ENCODE measurements at places on chromosomes 7 and 10.
A peak's percentile ranks its signal among the peaks of the same experiment; 100 is the strongest.

- no peak for DNase-seq
Measured at GRCh38 chr10:52284416-52285013, 29.6 kb upstream of the DKK1 start.

DNA sequence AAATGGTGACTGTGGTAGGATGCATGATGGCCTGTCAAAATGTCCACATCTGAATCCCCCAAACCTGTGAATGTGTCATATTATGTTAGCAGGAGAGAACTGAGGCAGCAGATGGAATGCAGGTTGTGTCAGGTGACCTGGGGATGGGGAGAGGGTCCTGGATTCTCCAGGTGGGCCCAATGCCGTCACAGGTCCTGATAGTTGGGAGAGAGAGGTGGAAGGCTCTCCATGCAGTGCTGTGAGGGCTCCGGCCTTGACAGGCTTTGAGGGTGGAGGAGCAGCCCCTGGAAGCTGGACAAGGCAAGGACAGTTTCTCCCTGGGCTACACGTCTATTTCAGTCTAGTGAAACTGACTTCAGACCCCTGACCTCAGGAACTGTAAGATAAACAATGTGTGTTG, 330.9 kb upstream of the ZNF32 start:
- no peak for DNase-seq

- no peak for DNase-seq
Measured at GRCh38 chr10:32376771-32377170, 29.8 kb upstream of the EPC1 start.

- no peak for DNase-seq
Measured at GRCh38 chr10:75425291-75426079, 5.9 kb upstream of the LRMDA start.

DNA sequence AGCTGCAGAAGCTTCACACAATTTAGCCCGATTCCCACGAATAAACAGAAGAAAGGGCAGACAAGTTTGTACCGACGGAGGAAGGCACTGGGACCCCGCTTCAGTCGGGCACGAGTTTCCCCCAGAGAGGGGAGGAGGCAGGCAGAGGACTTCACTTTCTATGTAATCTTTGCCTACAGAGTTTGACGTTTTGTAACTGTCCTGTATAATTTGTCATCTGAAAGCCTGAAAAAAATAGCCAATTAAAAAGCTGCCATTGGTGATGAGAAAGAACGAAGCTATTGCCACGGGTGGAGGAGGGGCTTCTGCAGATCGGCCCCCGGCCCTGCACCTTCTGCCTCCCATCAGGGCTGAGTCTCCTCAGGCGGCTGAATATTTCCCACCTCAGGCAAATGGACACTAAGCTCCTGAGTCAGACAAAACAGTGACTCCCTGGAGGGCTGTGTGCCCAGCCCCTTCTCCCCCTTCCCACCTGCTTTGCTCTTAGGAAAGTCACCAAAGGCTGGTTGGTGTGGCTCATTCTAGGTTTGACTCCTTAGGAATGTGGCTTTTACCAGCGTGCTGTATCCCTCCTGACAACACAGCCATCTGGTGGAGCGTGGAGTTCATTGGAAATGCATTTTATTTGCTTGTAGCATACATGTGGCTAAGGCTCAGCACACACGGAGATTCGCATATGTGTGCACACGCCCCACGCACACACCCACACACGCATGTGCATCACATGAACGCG, 117.4 kb downstream of the VIPR2 start:
- DNase-seq, result no peak

DNA sequence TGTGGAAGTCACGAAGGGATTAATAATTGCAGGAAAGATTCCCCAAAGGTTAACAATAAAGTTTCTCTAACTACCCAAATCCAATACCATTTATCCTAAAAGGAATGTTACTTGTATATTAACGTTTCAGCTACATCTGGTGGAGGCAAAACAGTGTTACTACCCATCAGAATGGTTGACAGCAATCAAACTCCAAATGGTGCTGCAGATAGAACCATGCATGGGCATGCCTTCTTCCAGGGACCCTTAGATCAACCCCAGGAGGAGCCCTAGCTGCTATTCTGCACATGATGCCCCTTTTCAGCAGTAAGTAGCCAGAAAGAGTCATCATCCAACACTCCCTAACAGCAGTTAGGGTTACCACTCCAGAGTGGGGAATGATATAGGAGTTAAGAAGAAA, 336.3 kb downstream of the GRID1 start:
- no peak for DNase-seq

DNA sequence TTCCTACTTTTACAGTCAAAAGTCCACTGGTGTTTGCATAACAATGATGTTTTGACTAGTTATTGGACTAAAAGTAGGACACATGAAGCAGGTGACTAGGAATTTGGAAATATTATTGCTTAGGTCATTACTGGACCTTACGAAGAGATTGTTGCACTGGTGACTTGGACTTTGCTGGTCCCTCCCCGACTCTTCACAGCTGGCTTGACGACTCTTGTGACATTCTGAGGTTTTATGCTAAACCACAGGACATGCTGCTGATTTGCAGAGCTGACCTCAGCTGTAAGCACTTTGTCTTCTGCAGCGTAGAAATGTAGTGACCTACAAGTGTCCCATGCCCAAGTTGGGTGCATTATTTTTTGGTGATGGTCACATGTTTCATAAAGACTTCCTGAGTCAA, 21.9 kb downstream of the PCBD1 start:
- DNase-seq, result no peak

DNA sequence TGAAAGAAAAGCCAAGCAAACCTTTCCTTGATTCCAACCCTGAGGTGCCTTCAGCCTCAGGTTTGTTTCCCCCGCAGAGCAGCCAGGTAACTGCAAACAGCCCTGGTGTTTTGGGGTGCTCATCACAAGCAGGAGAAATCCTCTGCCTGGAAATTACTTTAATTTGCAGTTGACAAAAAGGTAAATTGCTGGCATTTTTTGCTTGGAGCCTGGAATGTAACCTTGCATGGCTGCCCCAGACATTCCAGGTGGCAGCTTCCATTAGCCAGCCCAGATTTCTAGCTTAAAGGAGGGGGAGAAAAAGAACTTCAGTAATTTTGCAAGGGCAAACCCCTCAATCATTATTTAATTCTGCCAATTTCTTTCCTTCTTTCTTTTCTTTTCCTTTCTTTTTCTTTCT, 194.4 kb downstream of the MYOF start:
- no peak for DNase-seq

DNA sequence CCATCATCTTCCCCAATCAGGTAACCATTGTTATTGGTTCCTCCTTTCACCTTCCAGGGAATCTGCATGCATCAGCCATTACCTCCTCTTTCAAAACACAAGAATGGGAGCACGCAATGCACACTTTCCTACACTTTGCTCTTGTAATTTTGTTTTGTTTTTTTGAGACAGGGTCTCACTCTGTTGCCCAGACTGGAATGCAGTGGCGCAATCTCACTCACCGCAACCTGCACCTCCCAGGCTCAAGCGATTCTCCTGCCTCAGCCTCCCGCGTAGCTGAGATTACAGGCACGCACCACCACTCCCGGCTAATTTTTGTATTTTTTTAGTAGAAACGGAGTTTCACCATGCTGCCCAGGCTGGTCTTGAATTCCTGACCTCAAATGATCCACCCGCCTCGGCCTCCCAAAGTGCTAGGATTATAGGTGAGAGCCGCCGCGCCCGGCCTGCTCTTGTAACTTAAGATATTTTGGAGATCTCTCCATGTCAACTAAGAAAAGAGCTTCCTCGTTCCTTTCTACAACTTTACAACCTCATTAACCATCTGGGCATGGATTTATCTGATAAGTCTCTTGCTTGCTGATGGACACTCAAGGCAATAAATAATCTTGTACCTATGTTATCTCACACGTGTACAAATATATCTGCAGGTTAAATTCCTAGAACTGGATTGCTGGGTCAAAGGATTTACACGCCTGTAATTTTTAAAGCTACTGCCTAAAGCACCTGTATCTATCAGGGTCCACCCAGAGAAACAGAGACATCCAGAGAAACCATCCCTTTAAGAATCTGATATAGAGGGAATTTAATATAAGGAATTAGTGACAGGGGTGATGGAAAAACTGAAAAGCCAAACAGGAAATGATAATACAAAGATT, 4.2 kb downstream of the CYTH3 start:
- no peak for DNase-seq

- DNase-seq, result no peak
Measured at GRCh38 chr10:110859973-110860376, 11.8 kb upstream of the PDCD4 start.

GRCh38 chr7:45677311-45677900, 103.2 kb downstream of the ADCY1 start:
- no peak for DNase-seq

DNA sequence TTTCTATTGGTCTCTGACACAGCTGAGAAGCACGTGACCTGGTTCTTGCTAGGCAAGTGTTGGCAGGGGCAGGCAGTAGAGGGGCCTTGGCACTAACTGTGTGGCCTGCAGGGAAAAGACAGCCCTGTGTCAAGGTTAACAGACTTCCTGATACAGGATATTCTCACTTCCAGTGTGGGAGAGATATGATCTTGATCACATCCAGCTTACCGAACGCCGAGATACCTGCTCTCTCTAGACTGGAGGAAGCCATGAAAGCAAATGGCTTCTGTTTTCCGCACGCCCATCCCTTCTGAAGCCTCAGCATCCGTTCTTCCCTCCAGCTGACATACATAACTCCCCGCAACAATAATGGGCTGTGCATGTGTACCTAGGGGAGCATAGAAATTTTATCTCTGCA, 79.4 kb downstream of the VSTM4 start:
- DNase-seq, result no peak

DNA sequence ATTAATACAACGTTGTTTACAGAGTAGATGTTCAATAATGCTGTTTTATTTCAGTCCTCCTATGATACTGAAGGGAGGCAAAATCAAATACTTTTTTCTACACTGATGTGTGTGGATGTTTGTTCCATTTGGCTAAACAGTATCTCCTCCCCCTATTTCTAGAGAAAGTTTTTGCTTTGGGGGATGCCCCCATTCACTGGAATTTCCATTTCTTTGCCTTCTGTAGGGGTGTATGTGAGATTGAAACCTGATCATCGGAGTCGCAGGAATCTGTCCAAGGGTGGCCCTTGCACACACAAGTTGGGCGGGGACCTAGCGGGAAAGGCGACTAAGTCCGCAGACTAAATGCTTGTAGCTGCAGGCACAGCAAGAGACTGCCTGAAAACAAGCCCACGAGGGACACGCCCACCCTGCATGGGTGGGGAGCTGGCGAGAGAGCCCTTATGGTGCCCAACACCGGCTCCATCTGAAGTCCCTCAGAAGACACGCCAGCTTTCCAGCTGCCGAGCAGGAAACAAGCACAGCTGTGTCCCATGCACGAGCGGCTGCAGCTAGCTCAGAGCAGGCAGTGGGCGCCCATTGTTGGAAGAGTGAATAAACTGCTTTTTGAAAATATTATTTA, 58.0 kb downstream of the ESYT2 start:
- DNase-seq, result no peak

GRCh38 chr7:130793855-130794618, 60.0 kb upstream of the KLF14 start:
- DNase-seq, result no peak

DNA sequence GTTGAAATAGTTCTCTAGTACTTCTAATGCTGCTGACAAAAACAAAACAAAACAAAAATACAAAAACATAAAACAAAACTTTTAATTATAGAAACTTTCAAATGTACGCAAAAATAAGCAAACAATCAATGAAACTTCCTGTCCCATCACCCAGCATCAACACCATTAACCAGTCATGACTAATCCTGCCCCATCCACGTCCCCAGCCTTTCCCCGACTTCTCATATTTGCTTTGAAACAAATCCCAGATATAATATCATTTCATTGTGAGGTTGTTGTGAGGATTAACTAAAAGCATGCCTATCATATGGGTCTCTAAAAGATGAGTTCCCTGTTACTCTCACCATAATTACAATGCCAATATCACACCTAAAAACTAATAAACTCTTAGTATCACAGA, 55.7 kb downstream of the CSTF2T start:
- no peak for DNase-seq

DNA sequence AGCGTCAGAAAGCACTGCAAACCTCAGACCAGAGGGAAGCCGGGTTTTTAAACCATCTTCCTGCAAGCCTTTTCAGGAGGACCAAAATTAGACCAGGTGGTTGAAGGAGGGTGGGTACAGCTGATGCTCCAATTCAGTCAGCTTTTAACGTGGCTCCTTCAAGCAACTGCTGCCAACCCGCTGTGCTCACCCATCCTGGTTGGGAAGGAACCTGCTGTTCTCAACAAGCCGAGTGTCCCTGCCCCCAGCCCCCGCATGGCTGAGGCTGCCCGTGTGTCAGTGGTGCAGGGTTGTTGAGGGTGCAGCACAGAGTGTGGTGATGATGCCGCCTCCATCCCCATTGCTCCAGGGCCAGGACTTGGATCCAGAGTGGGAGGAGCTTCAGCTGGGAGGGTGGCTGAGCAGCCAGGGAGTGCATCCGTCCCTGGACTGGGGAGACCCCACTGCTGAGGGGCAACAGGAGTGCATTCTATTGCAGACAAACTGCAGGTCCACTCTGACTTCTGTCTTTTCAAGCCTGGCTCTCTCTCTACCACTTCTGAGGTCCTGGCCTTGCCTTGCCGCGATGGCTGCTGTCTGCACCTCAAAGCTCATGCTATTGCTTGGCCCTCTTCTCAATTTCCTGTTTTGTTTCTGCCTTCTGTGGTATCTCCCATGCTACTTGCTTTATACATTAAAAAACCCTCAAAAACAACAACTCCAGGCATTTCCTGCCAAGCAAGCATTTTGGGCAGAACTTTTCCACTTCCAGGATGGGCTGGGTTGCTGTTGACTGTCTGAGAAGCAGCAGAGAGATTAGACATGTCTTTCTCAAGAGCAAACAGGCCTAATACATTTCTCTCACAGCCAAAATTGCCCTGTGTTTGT, 134.7 kb downstream of the DNAJB6 start:
- DNase-seq, result peak; percentile 49

DNA sequence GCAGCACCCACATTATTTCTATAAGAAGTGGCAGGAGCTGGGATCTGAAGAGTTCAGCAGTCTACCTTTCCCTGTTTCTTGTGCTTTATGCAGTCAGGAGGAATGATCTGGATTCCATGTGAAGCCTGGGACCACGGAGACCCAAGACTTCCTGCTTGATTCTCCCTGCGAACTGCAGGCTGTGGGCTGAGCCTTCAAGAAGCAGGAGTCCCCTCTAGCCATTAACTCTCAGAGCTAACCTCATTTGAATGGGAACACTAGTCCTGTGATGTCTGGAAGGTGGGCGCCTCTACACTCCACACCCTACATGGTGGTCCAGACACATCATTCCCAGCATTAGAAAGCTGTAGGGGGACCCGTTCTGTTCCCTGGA, 874 bp upstream of the RBP3 start:
- no peak for DNase-seq

GRCh38 chr10:95542761-95543160, 18.4 kb downstream of the SORBS1 start:
- no peak for DNase-seq

DNA sequence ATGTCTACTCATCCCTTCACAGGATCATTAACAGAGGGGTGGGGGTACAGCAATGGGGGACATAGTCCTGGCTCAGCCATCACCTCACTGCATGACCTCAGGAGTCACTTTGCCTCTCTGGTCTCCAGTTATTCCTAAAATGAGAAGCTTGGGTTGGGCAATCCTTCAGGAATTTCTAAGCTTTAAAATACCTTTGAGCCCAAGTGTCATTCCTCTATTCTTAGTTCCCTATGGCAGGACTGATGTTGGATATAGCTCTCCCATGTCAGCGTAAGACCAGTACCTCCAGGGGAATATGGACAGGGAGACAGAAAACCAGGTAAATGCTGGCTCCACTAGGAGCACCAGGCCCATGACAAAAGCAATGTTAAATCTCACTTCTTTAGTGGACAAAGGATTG, 34.5 kb downstream of the BLNK start:
- DNase-seq, result no peak

Measured in CD4-positive, CD25-positive, alpha-beta regulatory T cell (primary cell).